RKO (cell line): ENCODE measurements at places on chromosomes 7 and 10.

- no peak for DNase-seq
Observed at GRCh38 chr10:59073456-59074053, 102.9 kb upstream of the PHYHIPL start.

DNA sequence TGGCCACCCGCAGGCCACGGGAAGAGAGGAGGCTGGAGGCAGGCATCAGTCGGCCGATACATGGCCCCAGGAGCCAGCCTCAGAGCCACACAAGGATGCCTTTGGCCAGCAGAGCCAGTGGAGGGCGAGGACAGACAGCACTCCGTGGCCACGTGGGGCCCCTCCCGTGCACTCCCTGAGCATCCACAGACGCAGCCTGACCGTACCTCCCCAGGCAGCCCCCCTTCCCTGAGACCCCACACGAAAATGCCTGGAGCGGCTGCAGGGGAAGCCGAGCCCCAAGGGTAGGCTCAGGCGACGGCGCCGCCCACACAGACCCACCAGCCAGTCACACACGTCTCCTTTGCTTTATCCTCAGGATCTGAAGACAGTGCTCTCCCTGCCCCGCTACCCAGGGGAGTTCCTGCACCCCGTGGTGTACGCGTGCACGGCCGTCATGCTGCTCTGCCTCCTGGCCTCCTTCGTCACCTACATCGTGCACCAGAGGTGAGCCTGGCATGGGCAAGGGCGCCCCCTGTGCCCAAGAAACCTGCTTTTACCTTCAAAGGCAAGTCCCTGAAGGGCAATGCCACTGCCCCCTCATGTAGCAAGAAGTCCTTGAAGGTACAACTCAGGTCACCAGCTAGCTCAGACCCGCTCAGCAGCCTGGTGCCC lies 9.0 kb downstream of the ADGRA1 start:
- DNase-seq: no peak

- DNase-seq: no peak
Observed at GRCh38 chr10:35046074-35046473, 44.1 kb downstream of the CUL2 start.

- DNase-seq: peak; percentile 75
Observed at GRCh38 chr7:74206589-74207120, 3.2 kb upstream of the LAT2 start.

- DNase-seq: peak; percentile 79
Observed at GRCh38 chr10:27506280-27506679, 2.2 kb downstream of the RAB18 start.

- DNase-seq: no peak
Observed at GRCh38 chr7:16850614-16851466, 30.9 kb downstream of the AGR3 start.

GRCh38 chr7:150803161-150803860 lies 2.7 kb downstream of the TMEM176A start:
- DNase-seq: no peak

- peak; percentile 58 for DNase-seq
Observed at GRCh38 chr10:97676770-97677581, 10.1 kb downstream of the AVPI1 start.

GRCh38 chr7:86667732-86668131 lies 24.0 kb downstream of the GRM3 start:
- DNase-seq: peak; percentile 25

GRCh38 chr7:152596824-152597223 lies 79.1 kb downstream of the XRCC2 start:
- no peak for DNase-seq

DNA sequence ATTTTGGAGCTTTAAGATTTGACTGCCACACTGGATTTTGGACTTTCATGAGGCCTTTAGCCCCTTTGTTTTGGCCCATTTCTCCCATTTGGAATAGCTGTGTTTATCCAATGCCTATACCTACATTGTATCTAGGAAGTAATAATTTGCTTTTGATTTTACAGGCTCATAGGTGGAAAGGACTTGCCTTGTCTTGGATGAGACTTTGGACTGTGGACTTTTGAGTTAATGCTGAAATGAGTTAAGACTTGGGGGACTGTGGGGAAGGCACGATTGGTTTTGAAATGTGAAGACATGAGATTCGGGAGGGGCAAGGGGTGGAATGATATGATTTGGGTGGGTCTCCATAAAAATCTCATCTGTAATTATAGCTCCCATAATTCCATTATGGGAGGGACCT lies 47.6 kb upstream of the PAPSS2 start:
- DNase-seq: no peak
